ENCODE measurements at places on chromosomes 11 and 22.

GRCh38 chr11:111761036-111761435 lies 5.2 kb downstream of the PPP2R1B start:
- DNase-seq: no peak

DNA sequence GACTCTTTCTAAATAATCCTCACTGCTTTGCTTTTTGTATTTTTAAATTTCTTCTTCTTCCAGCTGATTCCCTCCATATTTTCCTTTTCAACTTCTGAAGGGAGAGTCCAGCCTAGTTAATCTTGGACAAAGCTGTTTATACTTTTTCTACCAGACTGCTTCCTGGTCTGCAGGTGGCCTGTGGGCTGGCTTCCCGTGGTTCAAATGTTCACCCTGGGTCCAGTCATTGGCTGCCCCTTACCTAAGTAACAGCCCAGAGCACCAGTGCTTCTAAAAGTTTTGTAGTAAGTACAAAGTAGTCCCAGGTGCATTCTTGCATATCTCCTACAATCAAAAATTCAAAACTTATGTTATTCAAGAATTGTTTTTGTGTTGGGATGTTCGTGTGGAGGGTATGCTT lies 19.1 kb downstream of the ZNF143 start:
- no peak for DNase-seq

DNA sequence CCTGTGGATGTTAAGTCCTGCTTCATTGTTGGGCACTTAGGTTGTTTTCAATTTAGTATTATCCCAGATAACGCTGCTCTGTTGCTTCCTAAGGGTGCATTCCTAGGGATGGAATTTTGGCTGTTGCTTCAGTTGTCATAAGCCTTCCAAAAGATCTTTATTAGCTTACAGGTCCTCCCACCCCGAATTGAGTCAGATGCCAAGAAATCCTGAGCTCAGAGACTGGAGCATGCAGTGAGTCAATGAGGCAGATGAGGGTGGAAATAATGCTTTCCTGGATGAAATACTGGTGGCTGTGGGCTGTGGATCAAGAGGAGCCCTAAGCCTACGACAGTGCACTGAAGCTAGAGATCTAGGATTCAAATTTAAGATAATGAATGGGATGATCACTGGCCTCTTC lies 10.7 kb upstream of the IL18BP start:
- no peak for DNase-seq

DNA sequence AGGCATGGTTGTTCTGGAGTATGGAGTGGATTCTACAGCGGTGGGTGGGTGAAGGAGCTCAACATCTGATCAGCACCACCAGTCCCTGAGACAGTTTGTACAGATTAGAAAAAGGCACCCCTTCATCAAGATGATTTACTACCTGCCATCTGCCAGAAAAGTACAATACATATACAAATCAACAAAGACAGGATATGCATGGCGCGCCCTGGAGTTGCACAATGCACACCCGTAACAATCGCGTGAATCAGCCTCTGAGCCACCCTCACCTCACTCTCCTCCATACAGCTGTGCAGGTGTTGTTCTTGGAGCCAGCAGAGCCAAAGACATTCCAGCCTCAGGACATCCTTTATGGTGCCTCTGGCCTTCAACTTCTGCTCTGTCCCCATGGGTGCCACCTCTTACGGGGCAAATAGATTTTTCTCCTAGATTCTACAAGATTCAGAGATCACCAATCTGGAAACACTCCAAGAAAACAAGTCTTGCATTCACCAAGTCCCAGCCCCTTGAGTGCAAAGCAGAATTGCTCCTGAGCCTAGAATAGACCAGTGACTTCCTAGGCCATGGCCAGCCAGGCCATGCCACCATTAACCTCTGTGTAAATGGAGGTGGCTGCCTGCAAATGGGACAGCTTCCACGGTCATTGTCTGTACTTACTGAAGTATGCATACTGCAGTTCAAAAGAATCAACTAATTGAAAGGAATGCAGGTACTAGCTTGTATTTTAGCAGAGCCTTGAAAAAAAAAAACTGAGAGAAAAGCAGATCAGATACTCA lies 490.9 kb downstream of the SOX6 start:
- no peak for DNase-seq

- DNase-seq: no peak
These were observed 1494.3 kb downstream of the BRD1 start for GRCh38 chr22:48333323-48333763.

DNA sequence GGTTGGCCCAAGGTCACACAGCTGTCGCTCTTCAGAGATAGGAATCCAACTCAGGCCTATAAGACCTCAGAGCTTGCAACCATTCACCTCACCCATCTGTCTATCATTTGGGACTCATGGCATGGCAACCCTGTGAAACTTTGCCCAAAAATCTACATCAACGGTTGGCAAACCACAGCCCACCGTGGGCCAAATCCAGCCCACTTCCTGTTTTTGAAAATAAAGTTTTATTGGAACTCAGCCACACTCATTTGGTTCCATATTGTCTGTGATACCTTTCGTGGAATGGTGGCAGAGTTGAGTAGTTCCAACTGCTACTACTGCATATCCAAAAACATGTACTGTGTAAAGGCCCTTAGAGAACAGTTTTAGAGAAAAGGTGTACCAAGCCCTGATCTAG lies 307.8 kb downstream of the MN1 start:
- DNase-seq: no peak

DNA sequence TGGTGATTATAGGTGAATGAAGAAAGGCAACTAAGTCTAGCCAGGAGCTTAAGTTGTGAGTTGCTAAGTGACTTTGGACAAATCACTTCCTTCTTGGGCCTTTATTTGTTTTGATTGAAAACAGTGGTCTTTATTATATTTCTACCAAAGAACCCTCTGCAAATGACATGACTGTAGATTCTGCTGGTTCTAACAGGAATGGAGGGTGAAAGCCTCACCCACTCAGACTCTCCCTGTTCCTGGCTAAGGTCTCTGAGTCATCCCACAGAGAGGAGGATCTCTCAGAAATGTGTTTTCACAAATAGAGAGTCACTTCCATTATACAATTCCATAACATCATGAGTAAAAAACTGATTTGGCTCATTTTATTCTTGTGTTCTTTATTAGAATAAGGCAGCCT lies 583.9 kb upstream of the LRRC4C start:
- DNase-seq: no peak

DNA sequence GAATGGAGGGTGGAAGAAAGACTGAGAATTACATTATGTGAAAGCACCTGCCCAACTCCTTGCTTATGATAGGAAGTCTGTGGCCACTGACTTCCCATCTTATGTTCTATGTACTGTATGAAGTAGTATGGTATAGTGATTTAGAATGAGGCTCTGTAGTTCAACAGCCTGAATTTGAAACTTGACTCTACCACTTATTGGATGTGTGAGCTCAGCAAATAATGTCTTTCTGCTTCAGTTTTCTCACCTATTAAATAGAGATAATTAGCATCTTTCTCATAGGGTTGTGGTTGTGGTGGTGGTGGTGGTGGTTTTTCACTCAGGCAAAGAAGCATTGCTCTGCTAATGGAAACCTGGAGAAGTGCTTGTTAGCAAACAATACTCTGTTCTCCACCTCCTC lies 121.6 kb downstream of the PAX6 start:
- DNase-seq: no peak

DNA sequence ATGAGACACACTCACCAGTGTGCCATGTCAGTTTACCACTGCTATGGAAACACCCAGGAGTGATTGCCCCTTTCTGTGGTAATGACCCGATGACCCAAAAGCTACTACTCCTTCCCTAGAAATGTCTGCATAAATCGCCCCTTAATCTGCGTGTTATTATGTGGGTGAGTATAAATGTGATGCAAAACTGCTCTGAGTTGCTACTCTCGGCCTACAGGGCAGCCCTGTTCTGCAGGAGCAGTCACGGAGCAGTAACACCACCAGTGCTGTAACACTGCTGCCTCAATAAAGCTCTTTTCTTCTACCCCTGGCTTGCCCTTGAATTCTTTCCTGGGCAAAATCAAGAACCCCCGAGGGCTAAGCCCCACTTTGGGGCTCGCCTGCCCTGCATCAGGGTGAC lies 9.6 kb upstream of the LDLRAD3 start:
- no peak for DNase-seq

- no peak for DNase-seq
These were observed 321.0 kb downstream of the DDX10 start for GRCh38 chr11:108985945-108986279.

- no peak for DNase-seq
These were observed 87.5 kb downstream of the BLID start for GRCh38 chr11:122028545-122028944.

DNA sequence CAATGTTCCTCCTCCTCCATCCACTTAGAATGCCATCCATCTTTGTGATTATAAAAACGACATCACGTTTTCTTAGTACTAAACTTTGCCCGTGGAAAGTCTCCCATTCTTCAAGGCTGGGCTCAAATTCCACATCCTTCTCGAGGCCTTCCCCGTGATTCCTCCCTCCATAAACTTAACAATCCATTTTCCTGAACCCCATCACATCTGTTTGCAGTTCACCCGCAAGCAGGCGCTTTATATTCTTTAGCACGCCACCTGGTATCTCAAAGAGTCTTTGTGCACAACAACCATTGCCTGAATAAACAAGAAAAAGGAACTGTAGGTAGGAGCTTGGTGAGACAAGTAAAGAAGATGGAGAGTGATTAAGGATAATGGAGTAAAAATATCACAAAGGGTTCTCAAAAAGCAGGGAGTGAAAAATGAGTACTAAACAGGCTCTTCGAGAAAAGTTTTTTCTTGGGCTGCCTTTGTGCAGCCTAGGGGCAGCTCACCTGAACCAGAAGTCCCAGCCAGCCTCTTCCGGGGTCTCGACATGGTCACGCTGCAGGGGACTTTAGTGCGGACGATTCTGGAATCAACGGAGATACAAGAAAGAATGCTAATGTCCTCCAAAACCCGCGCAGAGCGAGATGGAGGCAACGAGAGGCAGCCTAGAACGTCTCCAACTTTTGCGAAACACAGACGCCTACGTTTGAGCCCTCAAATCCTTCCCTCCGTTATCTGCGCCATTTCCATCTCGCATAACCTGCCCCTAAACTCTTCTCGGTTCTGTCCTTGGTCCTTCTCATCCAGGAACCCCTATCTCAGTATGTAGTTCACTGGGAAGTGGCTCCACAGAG lies 585 bp downstream of the THYN1 start:
- no peak for DNase-seq

GRCh38 chr11:105137286-105137685 lies 2.3 kb downstream of the CARD18 start:
- DNase-seq: no peak

DNA sequence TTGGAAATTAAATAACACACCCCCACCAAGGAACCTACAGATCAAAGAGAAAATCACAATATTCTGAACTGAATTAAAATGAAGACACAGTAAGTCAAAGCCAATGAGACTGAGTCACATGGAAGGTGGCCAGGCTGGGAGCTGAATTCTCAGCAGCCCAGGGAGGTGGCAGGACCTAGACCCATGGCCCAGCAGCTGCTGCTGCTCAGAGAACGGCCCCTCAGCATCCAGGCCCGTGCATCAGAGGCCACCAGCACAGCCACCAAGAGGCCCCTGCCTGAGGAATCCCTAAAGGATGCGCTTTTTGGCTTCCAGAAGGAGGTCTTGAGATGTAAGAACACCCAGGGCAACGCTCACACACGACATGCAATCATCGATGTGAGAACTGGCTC lies 35.0 kb downstream of the TBX1 start:
- no peak for DNase-seq

- DNase-seq: no peak
These were observed 13.2 kb upstream of the MICAL2 start for GRCh38 chr11:12097219-12097618.

- no peak for DNase-seq
These were observed 521.0 kb downstream of the ETS1 start for GRCh38 chr11:128066399-128066798.

GRCh38 chr11:125070699-125071254 lies 7.7 kb downstream of the SLC37A2 start:
- DNase-seq: no peak

DNA sequence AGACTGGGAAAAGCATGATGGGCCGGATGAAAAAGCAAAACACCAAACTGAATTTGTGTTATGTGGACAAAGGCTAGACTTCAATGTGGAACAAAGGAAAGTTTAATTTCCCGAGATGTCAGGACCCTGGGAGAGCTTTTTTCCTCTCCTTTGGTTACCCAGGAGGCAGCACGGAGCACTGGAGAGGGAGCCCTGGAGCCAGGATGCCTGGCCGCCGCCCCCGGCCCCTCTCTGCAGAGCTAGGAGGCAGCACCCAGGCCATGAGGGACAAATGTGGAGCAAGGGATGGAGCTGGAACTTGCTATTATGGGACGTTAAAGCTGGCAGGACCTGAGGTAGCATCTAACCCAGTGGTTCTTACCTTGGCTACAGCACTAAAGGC lies 108.9 kb downstream of the MORC2 start:
- no peak for DNase-seq

DNA sequence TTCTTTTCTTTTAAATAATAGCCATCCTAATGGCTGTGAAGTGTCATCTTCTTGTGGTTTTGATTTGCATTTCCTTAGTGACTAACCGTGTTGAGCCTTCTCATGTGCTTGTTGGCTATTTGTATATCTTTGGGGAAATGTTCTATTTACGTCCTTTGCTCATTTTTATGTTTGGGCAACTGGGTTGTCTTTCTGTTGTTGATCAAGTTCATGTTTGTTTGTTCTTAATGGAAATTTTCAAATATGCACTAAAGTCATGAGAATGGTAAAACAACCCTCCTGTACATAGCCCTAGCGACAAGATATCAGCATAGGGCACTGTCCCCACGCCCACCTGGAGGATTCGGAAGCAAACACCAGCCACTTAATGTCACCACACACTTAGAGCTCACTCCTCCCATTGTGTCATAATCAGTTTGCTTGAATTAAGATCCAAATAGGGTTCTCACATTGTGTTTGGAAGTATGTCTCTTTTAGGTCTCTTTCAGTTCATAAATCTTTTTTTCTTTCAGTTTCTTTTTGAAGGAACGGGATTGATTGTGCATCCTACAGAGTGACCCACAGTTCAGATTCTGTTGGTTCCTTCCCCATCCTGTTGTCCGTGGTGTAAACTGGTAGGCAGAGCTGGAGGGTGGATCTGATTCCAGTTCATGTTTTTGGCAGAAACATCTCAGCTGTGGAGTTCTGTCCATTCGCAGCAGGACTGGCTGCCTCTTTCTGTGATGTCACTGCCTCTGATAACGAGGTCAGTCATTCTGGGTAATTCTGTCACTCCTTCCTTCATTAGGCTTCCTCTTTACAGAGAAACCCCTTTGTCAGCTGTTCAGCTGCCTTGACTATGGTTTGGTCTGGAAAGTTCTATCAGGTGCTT lies 26.4 kb upstream of the ADORA2A start:
- no peak for DNase-seq

GRCh38 chr11:63680834-63681320 lies 423 bp upstream of the RTN3 start:
- no peak for DNase-seq

DNA sequence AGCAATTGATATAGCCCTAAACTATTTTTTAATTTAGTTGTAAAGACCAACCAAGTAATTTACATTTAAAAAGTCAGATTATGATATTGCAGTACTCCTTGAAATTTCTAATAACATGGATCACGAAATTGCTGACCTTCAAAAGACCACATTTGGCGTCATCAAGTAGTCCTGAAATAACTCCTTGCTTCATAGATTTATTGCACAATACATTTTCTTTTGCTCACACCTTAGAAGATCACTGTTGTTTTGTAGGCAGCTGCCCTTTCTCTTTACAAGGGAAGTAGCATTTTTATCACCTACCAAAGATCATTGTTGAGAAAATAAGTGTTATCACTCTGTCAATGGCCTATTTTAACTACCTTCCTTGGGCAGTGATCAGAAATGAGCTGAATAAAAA lies 815.8 kb downstream of the METTL15 start:
- no peak for DNase-seq

Measured in activated T-helper 9 cell treated with anti-CD3 and anti-CD28 coated beads, Interleukin-2, amount 50 U/mL, for 16 hours (primary cell).